ENCODE measurements at places on chromosomes 5 and 9. TPM values are rescaled to one million over a fixed set of nuclear protein-coding genes. Genes with fewer than 3 reads are reported as not detected.

Gene PDZD2
- 8.4 TPM for total RNA-seq

DNA sequence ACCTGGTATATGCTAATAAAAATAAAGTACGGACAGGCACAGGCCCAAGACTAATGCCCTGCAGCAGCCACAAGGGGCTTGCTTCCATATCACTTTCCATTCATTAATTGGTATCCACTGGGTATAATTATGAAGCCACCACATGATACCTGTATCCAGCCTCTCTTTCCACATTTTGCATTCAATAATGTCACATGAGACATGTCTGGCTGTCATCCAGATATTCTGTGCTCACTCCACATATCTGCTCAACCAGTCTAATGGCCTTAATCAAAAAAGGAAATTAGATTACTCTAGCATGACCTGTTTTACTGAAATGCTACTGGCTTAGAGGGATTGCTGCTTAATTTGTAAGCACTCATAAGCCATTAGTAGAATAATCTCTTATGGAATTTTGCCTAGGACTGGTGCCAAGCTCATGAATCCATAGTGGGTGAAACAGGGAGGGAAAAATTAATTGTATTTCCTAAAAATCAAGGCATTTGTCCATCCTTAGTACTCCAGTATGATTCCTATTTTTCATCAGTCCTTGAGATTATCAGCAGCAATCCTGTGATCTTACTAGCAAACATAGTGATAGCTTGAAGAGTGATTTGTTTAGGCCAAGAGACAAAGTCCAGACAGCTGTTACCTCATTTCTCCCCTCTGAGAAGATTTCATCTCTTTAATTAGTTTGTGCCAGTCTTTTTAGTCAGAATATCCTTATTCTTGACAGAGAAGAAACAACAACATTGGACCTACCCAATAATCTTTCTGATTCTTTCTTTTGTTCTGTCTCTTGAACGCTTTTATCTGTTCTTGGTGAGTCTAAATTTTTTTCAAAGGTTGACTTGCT, 119.2 kb upstream of the ABCA1 start:
- DNase-seq = no peak

DNA sequence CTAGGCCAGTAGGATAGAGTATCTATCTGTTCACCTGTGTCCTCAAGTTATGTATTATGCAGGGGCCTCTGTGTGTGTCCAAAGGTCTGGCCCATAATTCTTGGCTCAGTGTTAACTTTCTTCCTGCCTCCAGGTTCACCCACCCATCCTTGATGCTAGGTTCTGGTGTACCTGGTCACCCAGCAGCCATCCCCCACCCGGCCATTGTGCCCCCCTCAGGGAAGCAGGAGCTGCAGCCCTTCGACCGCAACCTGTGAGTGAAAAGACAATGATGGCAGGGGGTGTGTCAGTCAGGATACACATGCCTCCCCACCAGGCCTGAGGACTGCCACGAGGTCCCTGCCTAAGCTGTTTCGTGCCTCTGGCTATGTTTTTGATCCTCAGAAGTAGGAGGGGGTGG, 27.6 kb downstream of the TCF7 start:
- no peak for DNase-seq

GRCh38 chr9:133233681-133234432, 24.8 kb upstream of the OBP2B start:
- DNase-seq = peak; percentile 91

DNA sequence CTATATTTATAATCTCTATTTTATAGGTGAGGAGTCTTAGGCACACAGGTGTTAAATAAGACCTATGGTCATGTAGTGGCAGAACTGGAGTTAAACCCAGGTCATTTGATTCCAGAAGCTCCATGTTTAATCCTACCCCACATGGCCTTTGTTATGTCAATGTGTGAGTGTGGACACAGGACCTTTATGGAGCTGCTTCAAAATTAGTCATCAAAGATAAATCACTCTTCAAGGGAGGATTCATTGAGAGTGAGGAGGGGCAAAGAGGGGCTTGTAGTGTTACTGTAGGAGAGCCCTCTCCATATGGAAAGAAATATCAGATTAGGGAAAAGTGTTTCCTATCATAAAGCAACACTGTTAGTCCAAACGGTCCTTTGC, 74.6 kb upstream of the ARRDC3 start:
- no peak for DNase-seq
